ENCODE measurements at places on chromosomes 16 and 17.

GRCh38 chr17:17030515-17031211 is 11.6 kb upstream of the MPRIP start:
- DNase-seq, result no peak

DNA sequence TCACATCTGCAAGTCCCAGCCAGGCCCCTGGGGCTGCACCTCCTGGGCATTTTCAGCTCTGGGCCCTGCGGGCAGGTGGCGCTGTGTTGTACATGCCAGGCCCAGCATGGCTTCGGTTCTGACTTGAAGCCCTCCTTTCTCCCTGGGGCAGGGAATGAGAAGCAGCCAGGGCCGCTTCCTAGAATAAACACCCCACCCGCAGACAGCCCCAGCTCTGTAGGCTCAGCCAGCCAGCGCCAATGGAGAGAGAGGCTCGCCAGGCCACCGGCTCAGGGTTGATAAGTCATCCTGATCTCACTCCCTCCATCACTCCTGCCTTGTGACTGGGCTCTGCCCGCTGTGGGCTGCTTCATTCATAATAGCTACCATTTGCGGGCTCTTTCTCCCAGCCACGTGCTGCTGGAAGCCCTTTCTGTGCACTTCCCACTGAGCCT is 6.0 kb upstream of the GLIS2 start:
- DNase-seq, result no peak

- DNase-seq, result no peak
Measured at GRCh38 chr17:35906191-35906925, 24.2 kb downstream of the RDM1 start.

DNA sequence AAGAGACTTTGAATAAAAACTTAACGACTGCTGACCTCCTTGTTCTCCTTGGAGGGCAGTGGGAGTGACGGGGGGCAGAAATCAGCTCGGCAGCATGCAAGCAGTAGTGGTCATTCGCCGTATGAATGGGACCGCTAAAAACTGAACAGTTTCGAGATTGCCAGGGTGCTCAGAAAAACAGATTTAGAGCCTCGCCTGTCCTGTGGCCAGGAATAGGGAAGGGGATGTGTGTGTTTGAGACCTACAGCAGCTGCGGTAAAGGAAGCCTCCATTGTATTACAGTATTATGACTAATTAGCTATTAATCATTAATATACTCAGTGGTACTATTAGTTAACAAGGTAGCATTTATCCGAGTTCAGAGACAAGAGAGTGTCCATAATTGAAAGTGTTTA is 670 bp upstream of the ZNF652 start:
- no peak for DNase-seq

- DNase-seq, result peak; percentile 66
Measured at GRCh38 chr16:75108792-75109731, 7.5 kb downstream of the LDHD start.

- DNase-seq, result no peak
Measured at GRCh38 chr17:29102046-29102445, 59.1 kb downstream of the PIPOX start.

- no peak for DNase-seq
Measured at GRCh38 chr17:62852195-62852594, 44.1 kb upstream of the MARCHF10 start.

GRCh38 chr16:11805556-11805955 is 8.5 kb upstream of the ZC3H7A start:
- no peak for DNase-seq

DNA sequence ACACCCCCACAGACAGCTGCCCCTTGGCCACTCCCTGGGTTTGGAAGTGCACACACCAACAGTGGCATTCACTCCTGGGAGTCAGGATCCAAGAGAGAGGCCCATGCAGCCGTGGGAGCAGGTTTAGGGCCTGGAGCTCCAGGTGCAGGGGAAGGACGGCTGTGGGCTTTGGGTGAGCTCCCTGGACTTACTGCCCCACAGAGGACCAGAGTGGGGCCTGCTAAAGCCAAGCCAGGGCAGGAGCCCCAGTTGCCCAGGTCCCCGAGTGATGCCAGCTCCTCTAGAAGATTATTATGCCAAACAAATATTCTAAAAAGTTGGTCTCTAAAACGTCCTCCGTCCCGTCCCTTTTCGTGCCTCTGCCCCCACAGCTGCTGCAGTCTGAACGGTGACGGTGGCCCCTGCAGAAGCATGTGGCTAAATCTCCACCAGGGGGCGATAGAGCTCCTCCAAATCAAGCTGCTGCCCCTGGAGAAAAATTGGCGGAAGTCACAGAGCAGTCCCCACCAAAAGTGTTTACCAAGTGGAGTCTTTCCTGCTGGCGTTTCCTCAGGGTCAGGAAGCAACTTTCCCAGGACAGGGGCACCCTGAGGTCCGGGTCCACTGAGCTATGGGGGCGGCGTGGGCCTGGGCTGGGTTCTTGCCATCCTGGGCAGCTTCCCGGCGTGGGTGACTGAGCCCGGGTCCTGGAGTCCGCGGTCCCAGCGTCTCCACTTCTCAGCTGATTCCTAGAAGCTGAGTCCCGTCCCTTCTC is 4.2 kb downstream of the ARMC7 start:
- DNase-seq, result peak; percentile 81

DNA sequence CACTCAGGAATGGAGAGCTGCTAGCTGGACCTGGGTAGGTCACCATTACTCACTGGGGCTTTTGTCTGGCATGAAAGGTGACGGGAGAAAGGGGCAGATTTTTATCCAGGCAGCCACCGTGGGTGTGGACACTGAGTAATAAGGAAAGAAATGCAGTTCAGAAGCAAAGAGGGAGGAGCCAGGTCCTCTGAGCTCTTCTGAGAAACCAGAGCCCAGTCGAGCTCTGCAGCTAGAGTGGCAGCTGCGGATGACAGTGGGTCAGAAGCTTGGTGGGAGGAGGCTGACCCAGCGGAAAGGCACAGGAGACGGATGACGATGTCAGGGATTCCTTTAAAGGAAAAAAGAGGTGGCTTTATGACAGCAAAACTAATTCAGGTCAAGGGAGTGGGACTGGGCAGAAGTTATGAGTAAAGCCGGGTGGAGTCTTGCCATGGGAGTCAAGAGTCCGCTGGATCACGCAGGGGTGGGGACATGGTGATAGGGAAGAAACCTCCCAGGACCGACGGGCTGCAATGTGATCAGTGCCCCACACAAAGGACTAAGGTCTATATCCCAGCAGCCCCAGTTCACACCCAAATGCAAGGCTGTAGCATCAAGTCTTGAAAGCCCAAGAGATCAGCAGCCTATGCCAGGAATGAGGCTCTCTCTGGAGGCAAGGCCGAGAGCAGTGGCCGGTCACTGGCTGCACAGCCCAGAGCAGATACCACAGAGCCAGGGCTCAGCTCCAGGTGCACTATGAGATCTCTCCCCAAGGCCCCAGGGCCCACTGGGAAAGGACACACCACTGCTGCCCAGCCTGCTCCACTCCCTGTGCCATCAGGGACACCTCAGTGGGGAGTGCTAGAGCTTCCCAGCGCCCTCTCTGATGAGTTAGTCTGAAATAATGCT is 6.3 kb upstream of the MNT start:
- no peak for DNase-seq

DNA sequence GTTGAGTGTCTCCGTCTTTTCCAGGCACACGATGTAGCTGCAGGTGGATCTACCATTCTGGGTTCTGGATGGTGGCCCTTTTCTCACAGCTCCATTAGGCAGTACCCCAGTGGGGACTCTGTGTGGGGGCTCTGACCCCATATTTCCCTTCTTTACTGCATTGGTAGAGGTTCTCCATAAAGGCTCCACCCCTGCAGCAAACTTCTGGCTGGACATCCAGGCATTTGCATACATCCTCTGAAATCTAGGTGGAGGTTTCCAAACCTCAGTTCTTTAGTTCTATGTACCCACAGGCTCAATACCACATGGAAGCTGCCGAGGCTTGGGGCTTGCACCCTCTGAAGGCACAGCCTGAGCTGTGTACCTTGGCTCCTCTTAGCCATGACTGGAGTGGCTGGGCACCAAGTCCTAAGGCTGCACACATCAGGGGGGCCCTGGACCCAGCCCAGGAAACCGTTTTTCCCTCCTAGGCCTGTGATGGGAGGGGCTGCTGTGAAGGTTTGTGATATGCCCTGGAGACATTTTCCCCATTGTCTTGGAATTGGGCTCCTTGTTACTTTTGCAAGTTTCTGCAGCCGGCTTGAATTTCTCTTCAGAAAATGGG is 14.0 kb downstream of the ABCC1 start:
- DNase-seq, result no peak

DNA sequence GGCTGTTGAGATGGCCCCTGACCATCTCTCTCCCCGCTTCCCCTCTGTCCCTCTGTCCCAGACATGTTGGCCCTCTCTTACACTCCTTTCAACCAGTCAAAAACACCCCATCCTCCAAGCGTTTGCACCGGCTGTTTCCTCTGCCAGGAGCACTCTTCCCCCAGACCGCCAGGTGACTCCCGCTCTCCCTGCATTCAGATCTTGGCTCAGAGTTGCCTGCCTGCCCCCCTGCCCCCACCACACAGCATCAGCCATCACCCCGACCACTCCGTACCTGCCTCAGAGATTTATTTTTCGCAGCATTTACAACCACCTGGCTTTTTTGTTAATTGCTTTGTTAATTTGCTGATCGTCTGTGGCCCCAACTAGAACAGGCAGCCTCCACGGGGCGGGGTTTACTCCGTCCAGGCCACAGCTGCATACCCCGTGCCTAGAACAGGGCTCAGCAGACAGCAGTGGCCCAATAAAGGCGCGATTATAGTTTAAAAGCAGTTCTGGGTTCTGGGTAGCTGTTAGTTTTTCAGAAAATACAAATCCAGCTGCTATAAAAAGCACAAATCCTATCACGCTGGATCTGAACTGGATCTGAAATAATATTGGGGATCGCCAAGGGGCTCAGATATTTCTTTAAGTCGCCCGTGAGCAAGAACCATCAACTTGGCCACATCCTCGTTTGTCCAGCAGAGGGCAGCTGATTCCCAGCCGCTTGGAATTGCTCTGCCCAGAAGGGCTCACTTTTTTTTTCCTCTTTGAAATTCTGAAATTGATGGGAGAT is 173.6 kb downstream of the IRF8 start:
- DNase-seq, result peak; percentile 82

GRCh38 chr16:15594711-15595320 is 48.1 kb downstream of the MARF1 start:
- no peak for DNase-seq

GRCh38 chr17:80177986-80178595 is 8.3 kb downstream of the CARD14 start:
- no peak for DNase-seq

- DNase-seq, result no peak
Measured at GRCh38 chr17:35080536-35080935, 17.0 kb upstream of the RFFL start.

DNA sequence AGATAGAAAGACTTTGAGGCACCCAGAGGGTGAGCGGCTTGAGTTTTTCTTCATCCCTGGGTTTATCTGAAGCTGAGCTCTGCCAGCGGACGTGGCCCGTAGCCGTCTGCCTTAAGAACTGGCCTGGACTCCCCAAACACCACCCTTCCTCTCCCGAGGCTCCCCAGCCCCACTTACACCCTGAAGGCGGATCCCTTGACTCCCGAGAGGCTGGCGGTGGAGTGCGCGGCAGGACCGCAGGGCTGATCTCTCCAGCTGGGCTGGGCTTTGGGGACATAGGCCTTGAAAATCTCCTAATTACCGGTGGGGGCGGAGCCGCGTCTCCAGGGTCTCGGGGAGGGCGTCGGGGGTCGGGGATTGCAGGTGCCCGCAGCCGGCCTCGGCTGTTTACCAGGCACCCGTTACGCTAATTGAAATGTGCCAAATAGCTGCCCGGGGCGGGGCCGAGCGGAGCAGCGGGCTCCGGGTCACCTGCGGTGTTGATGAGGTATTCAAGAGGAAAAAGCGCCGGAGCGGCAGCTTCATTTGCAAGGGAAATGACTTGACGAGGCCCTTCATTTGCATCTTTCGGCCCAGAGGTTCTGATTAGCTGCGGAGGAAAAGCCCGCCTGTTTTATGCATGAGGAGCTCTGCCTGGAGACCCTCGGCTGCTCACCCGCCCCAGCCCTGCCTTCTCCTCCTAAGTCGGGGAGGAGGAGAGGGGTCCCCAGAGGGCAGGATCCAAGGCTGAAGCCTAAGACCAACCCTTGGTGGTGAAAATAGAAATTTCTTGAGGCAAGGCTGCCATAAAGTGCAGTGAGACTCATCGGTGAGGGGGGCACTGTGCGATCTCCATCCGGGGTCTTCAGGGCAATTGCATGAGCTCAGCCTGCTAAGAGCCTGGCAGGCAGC is 100.7 kb downstream of the MGAT5B start:
- DNase-seq, result peak; percentile 44
